Omental fat pad (tissue), 4 donors: ENCODE measurements at places on chromosomes 11 and 22. TPM values are rescaled to one million over a fixed set of nuclear protein-coding genes. Genes with fewer than 3 reads are reported as not detected.

DNA sequence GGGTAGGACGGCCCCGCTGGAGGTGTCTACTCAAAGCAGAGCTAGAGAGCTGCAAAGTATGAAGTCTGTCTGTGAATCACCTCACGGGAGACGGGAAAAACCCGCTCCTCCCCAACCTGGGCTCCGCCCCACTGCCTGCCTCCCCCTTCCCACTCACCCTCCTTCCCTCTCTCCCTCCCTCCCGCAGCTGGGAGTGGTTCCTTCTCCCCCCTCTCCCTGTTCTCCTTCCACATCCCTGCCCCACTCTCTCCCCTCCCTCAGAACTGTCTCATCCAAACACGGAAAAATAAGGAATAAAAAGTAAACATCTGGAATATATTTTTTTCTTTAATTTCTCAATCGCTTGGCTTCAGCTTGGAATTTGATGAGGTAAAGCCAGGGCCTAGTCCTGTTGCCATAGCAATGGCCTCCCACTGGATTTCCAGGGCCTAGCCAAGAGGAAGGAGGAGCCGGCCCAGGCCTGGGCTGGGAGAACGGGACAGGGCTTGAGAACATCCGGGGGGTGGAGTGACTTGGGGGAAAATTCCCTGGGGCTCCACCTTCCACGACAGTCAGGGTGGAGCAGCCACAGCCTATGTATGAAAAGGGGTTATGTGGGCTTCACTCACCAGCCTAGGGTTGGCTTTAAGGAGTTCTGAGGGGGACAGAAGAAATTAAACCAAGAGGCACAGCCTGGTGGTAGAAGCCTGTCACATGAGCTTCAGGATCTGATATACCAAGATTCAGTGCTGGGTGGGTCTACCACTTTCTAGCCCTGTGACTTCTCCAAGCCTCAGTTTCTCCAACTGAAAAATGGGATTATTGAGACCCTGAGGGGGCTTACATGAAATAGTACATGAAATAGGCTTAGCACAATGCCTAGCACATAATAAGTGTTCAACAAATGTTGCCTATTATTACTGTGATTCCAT, 2.2 kb downstream of the TNKS1BP1 start:
- DNase-seq = peak; percentile 69

DNA sequence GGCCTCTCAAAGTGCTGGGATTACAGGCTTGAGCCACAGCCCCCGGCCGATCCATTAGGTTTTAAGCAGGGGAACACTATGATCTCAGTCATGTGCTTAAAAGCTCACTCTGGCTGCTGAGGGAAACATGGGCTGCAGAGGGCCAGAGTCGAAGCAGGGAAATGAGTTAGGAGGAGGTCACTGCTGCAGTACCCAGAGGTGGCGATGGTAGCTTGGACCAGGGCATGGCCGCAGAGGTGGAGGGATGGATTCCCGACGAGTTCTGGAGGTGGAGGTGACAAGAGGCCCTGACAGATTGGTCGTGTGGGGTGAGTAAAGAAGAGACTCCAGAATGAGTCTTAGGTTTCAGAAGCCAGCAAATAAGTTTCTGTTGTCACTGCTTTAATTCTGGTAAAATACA, 54.4 kb upstream of the INCENP start:
- DNase-seq = no peak

- no peak for DNase-seq
Observed at GRCh38 chr11:39817241-39817640, 1642.2 kb downstream of the LRRC4C start.

DNA sequence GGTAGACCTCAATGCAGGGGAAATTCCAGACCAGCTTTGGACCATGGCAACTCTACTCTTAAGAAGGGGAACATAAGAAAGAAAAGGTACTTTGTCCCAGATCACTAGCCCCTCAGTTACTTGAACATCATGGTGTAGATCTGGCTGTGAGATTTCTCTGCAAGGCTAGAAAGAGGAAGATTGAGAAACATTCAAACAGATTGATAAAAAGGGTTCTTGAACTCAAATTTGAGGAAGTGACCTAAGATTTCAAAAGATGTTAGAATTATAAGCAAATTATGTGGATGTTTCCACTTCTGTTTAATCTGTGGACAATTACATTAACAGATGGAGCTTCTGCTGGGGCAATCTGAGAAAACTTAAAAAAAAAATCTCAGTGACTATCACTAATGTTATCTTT, 21.8 kb upstream of the UPB1 start:
- no peak for DNase-seq

Gene CEP126
- total RNA-seq = 9.5 TPM
